Activated CD8-positive, alpha-beta memory T cell treated with anti-CD3 and anti-CD28 coated beads, Interleukin-2, amount 10 ng/mL, durations not matched to agents 7 days and 5 days (primary cell): ENCODE measurements at places on chromosomes 4 and X. TPM values are rescaled to one million over a fixed set of nuclear protein-coding genes. Genes with fewer than 3 reads are reported as not detected.

DNA sequence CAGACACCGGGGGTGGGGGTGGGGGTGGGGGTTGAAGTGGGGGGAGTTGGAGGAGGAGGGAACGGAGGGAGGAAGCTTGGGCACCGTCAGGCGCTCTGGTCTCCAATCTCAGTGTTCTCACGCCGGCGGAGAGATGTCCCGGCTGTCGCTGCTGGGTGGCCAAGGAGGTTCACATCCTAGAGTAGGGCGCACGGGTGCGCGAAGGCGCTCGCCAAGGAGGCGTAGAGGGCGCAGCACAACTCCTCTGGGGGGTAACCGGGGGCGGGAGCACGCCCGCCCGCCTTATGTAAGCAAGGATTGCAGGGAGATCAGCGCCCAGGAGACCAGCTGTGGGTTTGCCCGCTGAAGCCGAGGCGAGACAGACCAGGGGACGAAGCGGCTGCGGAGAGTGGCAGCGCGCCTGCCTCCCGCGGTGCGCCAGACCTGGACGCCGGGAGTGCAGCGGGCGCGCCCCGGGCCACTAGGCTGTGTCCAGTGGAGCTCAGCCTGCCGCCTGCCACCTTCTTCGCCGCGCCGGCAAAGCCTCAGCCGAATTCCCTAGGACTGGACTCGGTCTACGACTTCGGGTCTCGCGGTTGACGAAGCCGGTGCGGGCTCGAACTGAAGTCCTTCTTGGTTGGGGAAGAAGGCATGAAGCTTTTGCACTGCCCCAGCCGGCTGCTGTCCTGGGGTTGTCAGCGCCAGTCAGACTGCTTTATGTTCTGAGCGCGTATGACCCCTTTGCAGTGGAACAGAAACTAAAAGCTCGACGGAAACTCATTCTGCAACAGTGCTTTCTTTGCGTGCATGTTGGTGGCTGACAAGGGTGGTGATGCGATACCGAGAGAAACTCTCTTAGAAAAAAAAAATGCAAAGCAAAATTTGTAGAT lies 707 bp upstream of the UNC5C start:
- H3K36me3 ChIP-seq = no peaks in the 10 kb centered on the region
- H3K27me3 ChIP-seq = peaks cover 49% of the 10 kb centered on the region
- H3K4me1 ChIP-seq = peaks cover 13% of the 10 kb centered on the region
- H3K4me3 ChIP-seq = peak overlapping the region; percentile 74
- peak overlapping the region; percentile 12 for H3K27ac ChIP-seq
- DNase-seq = peak; percentile 64

SH2D1A gene
- total RNA-seq = 61.8 TPM

DNA sequence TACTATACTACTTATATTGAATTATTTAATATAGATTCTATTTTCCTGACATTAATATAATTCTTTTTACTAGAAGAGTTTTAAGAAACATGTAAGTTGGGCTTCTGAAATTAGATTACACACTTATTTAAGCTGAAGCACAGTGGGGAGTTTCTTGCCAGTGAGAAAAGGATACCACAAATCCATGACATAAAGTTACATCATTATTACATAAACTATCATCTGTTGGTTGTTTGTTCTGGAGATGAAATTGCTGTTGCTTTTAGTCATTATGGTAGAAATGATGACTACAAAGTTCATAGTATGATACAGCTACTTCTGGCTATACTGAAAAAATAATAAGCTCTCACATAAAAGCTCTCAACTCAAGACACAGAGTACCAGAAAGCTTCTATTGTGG lies 880.4 kb downstream of the PCDH18 start:
- DNase-seq = no peak
- no peak overlapping the region for H3K27ac ChIP-seq
- H3K27me3 ChIP-seq = no peaks in the 10 kb centered on the region
- H3K36me3 ChIP-seq = no peaks in the 10 kb centered on the region
- peaks cover 3% of the 10 kb centered on the region for H3K4me1 ChIP-seq

ADH1B gene
- total RNA-seq = not detected

- peak overlapping the region; percentile 77 for H3K27ac ChIP-seq
- H3K27me3 ChIP-seq = peaks cover 9% of the 10 kb centered on the region
- H3K36me3 ChIP-seq = peaks cover 10% of the 10 kb centered on the region
- DNase-seq = peak; percentile 63
- peak overlapping the region; percentile 8 for H3K4me3 ChIP-seq
- peaks cover 26% of the 10 kb centered on the region for H3K4me1 ChIP-seq
Observed at GRCh38 chr4:143358923-143359643, 22.4 kb downstream of the GAB1 start.

CORIN gene
- not detected for total RNA-seq

GRCh38 chr4:48180234-48180633 lies 46.2 kb upstream of the TXK start:
- H3K4me3 ChIP-seq = no peak overlapping the region
- DNase-seq = no peak

DNA sequence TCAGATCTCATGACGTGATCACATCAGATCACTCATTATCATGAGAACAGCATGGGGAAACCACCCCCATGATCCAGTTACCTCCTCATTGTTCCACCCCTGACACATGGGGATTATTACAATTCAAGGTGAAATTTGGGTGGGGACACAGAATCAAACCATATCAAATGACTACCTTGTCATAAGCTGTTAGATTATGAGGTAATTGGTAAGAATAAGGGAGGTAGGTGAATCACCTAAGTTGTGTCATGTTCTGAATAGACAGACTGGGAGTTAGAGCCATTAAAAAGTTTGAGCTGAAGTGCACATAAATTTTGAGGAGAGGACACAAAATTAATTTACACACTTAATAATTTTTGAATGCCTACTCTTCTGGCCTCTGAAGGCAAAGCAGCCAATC lies 24.7 kb downstream of the SLC9B1 start:
- no peak overlapping the region for H3K4me3 ChIP-seq
- H3K27me3 ChIP-seq = no peaks in the 10 kb centered on the region
- H3K27ac ChIP-seq = no peak overlapping the region
- peaks cover 3% of the 10 kb centered on the region for H3K4me1 ChIP-seq
- no peak for DNase-seq

SHOX gene
- total RNA-seq = not detected

PF4V1 gene
- total RNA-seq = not detected

RBMX gene
- total RNA-seq = 247 TPM

GRCh38 chrX:67727576-67727975 lies 183.8 kb downstream of the AR start:
- H3K27ac ChIP-seq = no peak overlapping the region
- no peak for DNase-seq
- H3K36me3 ChIP-seq = no peaks in the 10 kb centered on the region
- H3K4me1 ChIP-seq = no peaks in the 10 kb centered on the region

DNA sequence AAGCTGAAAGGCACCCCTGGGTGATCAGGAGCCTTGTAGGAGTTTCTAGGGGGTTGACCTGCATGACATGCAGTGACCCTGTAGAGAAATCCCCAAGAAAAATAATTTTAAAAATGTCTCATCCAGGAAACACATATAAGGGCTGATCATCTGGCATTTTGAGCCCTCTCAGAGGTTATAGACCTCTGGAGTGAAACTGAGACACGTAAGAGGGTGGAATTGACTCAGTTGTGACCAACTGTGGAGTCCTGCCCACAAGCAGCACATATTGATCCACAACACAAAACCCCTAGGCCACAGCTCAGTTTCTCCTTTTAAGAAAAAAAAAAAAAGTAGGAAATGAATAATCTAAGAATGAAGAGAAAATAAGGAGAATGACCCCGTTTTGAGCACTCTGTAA lies 32.5 kb upstream of the MTMR8 start:
- no peak overlapping the region for H3K27ac ChIP-seq
- H3K4me3 ChIP-seq = no peak overlapping the region
- peaks cover 6% of the 10 kb centered on the region for H3K4me1 ChIP-seq

- H3K27me3 ChIP-seq = no peaks in the 10 kb centered on the region
- H3K4me1 ChIP-seq = peaks cover 41% of the 10 kb centered on the region
- peaks cover 31% of the 10 kb centered on the region for H3K36me3 ChIP-seq
- DNase-seq = peak; percentile 75
- peak overlapping the region; percentile 76 for H3K27ac ChIP-seq
Observed at GRCh38 chr4:169604131-169604900, 8.1 kb downstream of the NEK1 start.

DNA sequence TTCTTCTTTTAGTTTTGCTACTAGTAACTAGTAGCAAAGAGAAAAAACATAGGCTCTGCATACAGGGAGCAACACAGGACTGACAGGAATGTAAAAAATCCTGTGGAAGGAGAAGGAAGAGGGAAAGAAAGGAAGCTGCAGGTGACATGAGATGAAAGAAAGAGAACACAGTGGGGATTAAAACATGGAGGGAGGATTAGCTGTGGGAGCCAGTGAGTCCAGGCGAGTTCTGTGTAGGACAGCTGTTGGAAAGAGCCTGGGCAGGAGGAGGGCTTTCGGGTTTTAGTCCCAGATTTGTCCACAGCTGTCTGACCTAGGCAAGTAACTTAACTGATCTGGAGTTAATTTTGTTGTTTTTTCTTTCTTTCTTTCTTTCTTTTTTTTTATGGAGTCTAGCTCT lies 21.6 kb downstream of the CCNG2 start:
- peaks cover 29% of the 10 kb centered on the region for H3K27me3 ChIP-seq
- H3K4me1 ChIP-seq = no peaks in the 10 kb centered on the region
- H3K4me3 ChIP-seq = no peak overlapping the region
- no peak overlapping the region for H3K27ac ChIP-seq

GRCh38 chrX:124260845-124261244 lies 71.6 kb upstream of the TEX13D start:
- H3K4me1 ChIP-seq = peaks cover 12% of the 10 kb centered on the region
- peaks cover 1% of the 10 kb centered on the region for H3K36me3 ChIP-seq
- no peaks in the 10 kb centered on the region for H3K27me3 ChIP-seq
- no peak overlapping the region for H3K27ac ChIP-seq
- no peak overlapping the region for H3K4me3 ChIP-seq

DNA sequence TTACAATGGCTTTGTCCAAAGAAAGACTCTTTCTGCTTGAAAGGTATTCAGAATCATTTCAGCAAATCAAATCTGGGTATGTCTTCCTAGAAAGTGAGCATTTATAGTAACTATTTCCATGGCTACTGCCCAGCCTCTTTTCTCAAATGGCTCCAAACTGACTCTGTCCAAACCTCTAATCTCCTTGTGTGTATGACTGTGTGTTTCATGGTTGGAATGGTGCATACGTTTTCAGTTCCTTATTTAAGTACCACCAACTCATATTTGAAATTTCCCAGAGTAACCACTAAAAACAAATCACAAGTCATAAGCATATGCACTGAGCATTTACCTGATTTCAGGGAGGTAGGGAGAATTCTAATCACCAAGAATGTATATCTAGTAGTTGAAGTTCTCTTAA lies 106.0 kb downstream of the TMEM144 start:
- no peak for DNase-seq
- no peak overlapping the region for H3K4me3 ChIP-seq
- no peak overlapping the region for H3K27ac ChIP-seq
- H3K4me1 ChIP-seq = no peaks in the 10 kb centered on the region

- no peaks in the 10 kb centered on the region for H3K36me3 ChIP-seq
- no peaks in the 10 kb centered on the region for H3K4me1 ChIP-seq
- no peak overlapping the region for H3K27ac ChIP-seq
- H3K4me3 ChIP-seq = no peak overlapping the region
- H3K27me3 ChIP-seq = no peaks in the 10 kb centered on the region
- no peak for DNase-seq
Observed at GRCh38 chrX:55794405-55794804, 76.9 kb downstream of the RRAGB start.

- no peaks in the 10 kb centered on the region for H3K36me3 ChIP-seq
- no peak overlapping the region for H3K4me3 ChIP-seq
- H3K27ac ChIP-seq = no peak overlapping the region
- no peaks in the 10 kb centered on the region for H3K4me1 ChIP-seq
- DNase-seq = no peak
Observed at GRCh38 chr4:26226629-26227376, 94.0 kb upstream of the RBPJ start.

- H3K4me1 ChIP-seq = no peaks in the 10 kb centered on the region
- H3K27ac ChIP-seq = no peak overlapping the region
- H3K4me3 ChIP-seq = no peak overlapping the region
- no peaks in the 10 kb centered on the region for H3K36me3 ChIP-seq
- no peak for DNase-seq
- H3K27me3 ChIP-seq = no peaks in the 10 kb centered on the region
Observed at GRCh38 chr4:8759987-8760386, 111.7 kb downstream of the HMX1 start.

DNA sequence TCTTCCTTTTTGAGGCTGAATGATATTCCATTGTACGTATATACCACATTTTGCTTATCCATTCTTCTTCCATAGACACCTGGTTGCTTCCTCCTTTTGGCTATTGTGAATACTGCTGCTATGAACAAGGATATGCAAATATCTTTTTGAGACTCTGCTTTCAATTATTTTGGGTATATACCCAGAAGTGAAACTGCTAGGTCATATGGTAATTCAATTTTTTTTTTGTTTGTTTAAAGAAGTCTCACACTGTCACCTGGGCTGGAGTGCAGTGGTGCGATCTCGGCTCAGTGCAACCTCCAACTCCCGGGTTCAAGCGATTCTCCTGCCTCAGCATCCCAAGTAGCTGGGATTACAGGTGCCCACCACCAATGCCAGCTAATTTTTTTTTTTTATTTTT lies 75.3 kb downstream of the METTL14 start:
- DNase-seq = no peak
- no peak overlapping the region for H3K4me3 ChIP-seq
- H3K27me3 ChIP-seq = no peaks in the 10 kb centered on the region
- H3K36me3 ChIP-seq = peaks cover 27% of the 10 kb centered on the region
- H3K4me1 ChIP-seq = peaks cover 3% of the 10 kb centered on the region

- H3K27ac ChIP-seq = no peak overlapping the region
- DNase-seq = no peak
- H3K27me3 ChIP-seq = no peaks in the 10 kb centered on the region
- H3K4me3 ChIP-seq = no peak overlapping the region
- H3K4me1 ChIP-seq = no peaks in the 10 kb centered on the region
- no peaks in the 10 kb centered on the region for H3K36me3 ChIP-seq
Observed at GRCh38 chrX:39011454-39012221, 210.4 kb downstream of the MID1IP1 start.

FRAS1 gene
- total RNA-seq = 0.05 TPM

BMX gene
- total RNA-seq = not detected

FAM47B gene
- total RNA-seq = not detected

- peaks cover 20% of the 10 kb centered on the region for H3K27me3 ChIP-seq
- no peak for DNase-seq
- H3K27ac ChIP-seq = no peak overlapping the region
- no peaks in the 10 kb centered on the region for H3K4me1 ChIP-seq
- H3K4me3 ChIP-seq = no peak overlapping the region
Observed at GRCh38 chr4:108877821-108878220, 115.0 kb upstream of the ETNPPL start.

GRCh38 chr4:99144070-99144469 lies at the start of gene ADH4:
Gene ADH4 (minus strand): TSS chr4:99144297. CDS start chr4:99144222, 75 bp downstream.
- no peak within 1 kb of the TSS for H3K27ac ChIP-seq
- H3K4me3 ChIP-seq = no peak within 1 kb of the TSS
- DNase-seq = no peak
- H3K27me3 ChIP-seq = peaks cover 2% of the 10 kb centered on the region
- H3K4me1 ChIP-seq = no peaks in the 10 kb centered on the region
- no peaks in the 10 kb centered on the region for H3K36me3 ChIP-seq

NXF2 gene
- not detected for total RNA-seq

DNA sequence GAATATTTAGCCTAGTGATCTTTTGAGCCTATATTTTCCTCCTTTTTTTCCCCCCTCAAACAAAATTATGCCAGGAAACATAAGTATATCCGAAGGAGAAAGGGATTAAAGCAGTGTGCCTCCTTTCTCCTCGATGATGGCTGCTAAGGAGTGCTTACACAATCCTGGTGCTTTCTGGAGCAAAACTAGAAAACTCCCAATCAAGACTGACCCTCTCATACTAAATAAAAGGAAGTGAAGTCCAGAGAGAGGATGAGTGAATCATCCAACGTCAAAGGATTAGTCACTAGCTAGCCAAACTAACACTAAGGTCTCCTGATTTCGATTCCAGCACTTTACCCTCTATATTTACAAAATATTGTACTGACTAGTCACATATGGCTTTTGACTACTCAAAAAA lies 146.8 kb downstream of the PPP3CA start:
- H3K4me1 ChIP-seq = peaks cover 45% of the 10 kb centered on the region
- no peaks in the 10 kb centered on the region for H3K27me3 ChIP-seq
- H3K27ac ChIP-seq = no peak overlapping the region
- no peak overlapping the region for H3K4me3 ChIP-seq
- no peak for DNase-seq

SLC10A6 gene
- total RNA-seq = not detected
